ENCODE measurements at places on chromosomes 5 and 9.

GRCh38 chr9:76926846-76927245 is 20.9 kb upstream of the PRUNE2 start:
- no peak for DNase-seq

- DNase-seq, result no peak
These were observed 29.0 kb downstream of the GPBP1 start for GRCh38 chr5:57202811-57203210.

- peak; percentile 82 for DNase-seq
These were observed 525.6 kb downstream of the PDE4D start for GRCh38 chr5:59367791-59368394.

DNA sequence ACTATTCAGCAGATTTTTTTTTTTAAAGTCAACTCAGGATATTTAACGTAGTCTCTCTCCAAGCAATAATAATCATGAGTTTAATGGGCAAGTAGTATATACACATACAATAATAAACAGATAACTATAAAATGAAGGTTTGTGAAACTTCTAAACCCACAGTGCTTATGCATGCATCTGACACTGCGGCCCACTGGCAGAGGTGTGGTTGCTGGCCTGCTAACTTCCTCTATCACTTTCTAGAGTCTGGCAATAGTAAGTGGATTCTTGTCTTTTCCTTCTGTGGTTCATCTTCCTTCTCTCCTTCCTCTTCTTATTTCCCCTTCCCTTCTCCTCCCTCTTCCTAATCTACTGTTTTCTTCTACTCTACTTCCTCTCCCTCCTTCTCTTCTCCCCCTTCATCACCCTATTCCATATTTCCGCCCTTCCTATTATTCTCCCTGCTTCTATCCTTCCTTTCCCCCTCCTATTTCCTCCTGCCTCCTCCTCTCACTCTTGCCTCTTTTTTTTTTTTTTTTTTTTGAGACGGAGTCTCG is 18.6 kb upstream of the AGXT2 start:
- DNase-seq, result no peak

DNA sequence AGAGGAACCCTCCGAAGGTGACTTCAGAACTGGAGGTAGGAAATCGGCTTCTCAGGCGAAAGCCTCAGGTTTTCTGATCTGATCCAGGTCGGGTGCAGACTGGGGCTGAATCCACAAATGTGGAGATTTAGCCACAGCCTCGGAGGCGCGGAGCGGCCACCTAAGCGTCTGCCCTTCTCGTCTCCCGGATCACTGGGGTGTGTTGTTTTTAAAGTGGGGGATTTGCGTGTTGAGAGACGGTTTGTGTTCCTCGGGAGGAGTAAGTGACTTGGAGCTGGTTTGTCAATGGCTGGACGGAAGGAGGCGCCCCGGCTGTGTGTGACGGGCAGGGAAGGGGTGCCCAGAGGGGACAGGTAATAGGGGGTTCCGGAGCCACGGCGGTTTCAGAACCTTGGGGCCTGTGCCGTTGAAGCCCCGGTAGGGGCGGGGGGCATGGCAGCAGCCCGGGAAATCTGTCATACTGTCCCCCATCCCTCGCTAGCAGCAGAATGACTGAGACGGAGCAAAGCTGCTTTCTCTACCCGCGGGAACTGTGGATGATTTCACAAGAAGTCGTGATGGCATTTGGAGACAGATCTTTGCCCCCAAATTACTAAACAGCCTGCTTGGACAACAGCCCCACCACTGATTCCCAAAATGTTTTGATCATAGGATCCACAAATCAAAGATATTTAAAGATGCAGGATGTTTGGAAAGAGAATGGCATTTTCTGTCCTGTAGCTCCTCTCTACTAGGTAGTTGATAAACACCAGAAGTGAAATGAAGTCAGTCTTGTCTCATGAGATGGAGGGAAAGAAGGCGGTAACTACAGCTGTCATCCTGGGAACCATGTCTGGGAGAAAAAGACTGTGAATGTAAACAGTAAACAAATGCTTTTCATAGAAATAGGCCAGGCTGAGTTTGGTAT is 216.5 kb downstream of the PDZD2 start:
- peak; percentile 58 for DNase-seq
